CD8-positive, alpha-beta memory T cell (primary cell): ENCODE measurements at places on chromosomes 6 and 20. TPM values are rescaled to one million over a fixed set of nuclear protein-coding genes. Genes with fewer than 3 reads are reported as not detected.
A peak's percentile ranks its signal among the peaks of the same experiment; 100 is the strongest.

GRCh38 chr6:89122625-89123024 is 4.8 kb upstream of the SRSF12 start:
- no peaks in the 10 kb centered on the region for H3K4me1 ChIP-seq
- no peak overlapping the region for H3K4me3 ChIP-seq
- H3K27ac ChIP-seq = no peak overlapping the region
- no peaks in the 10 kb centered on the region for H3K36me3 ChIP-seq

DNA sequence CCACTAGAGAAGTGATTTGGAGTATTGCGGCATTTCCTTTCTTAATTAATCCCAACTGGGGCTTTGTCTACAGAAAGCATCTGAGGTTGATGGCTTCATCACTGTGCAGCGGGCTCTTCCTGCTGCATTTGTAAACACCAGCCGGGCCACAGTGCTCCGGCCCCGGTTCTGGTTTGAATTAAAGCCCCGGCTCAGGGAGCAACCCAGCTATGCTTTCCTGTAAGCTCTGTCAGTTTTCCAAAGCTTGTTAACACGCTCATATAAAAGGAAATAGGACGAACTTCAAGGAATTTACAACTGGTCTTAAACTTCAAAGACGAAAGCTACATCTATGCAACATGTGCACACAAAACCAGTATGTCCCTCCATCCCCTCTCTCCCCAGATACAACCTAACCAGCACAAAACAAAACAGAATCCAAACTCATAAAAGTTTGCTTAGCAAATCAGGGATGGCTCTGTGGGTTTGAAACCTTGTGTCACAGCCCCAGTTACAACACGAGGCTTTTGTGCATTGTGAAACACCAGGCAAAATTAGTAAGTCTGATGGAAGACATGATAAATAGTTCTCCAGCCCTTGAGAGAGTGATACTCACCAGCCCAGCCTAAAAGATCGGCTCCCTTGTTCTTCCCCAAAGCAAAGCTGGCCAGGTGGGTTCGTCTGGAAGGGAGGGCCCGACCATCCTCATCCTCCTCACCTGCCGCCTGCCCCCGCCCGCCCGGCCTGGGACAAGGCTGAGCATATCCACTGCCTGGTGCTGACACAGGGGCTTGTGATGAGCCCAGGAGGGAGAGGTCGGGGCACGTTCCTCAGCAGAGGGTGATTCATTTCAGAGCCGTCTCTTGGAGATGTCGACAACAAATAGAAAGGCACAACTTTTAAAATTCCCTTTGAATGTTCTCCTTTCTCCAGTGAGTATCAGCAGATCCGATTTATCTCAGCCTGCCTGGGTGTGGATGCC is 197.9 kb downstream of the TFAP2C start:
- no peak for DNase-seq
- no peak overlapping the region for H3K4me3 ChIP-seq
- no peak overlapping the region for H3K27ac ChIP-seq
- no peaks in the 10 kb centered on the region for H3K27me3 ChIP-seq
- no peaks in the 10 kb centered on the region for H3K4me1 ChIP-seq

Gene RAD21L1
- total RNA-seq = not detected

- no peaks in the 10 kb centered on the region for H3K4me1 ChIP-seq
- no peak overlapping the region for H3K4me3 ChIP-seq
- no peak overlapping the region for H3K27ac ChIP-seq
- H3K36me3 ChIP-seq = no peaks in the 10 kb centered on the region
- DNase-seq = no peak
Observed at GRCh38 chr6:1864496-1864895, 254.8 kb downstream of the FOXC1 start.

DNA sequence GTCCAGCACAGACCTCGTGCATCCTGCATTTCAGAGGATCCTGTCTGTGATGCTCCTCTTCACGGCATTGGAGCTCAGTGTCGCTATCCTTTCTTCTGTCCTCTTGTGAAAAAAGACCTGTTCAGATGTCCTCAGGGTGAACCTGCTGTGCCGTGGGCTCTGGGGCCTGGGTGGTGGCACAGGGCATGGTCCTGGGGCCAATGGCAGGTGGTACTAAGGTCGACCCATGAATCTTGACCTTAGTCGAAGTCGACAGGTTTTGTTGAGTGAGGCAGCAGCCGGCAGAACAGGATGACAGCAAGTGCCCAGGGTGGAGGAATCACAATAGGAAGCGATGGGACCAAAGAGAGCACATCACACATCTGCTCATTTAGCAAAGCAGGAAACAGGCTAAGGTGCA is 22.0 kb upstream of the MAS1L start:
- DNase-seq = no peak
- H3K27me3 ChIP-seq = no peaks in the 10 kb centered on the region
- no peak overlapping the region for H3K27ac ChIP-seq
- no peak overlapping the region for H3K4me3 ChIP-seq
- H3K36me3 ChIP-seq = no peaks in the 10 kb centered on the region
- no peaks in the 10 kb centered on the region for H3K4me1 ChIP-seq

GRCh38 chr6:65943051-65943450 is 236.0 kb upstream of the EYS start:
- H3K27ac ChIP-seq = no peak overlapping the region
- no peak for DNase-seq
- no peaks in the 10 kb centered on the region for H3K36me3 ChIP-seq
- no peaks in the 10 kb centered on the region for H3K27me3 ChIP-seq
- no peaks in the 10 kb centered on the region for H3K4me1 ChIP-seq

Gene METTL24
- not detected for total RNA-seq

Gene ZNF76
- total RNA-seq = 35.2 TPM

Gene MAP1LC3A
- 1.5 TPM for total RNA-seq

Gene CYP21A2
- 0.37 TPM for total RNA-seq

Gene CLVS2
- not detected for total RNA-seq

GRCh38 chr20:34150306-34151000 is 38.4 kb upstream of the EIF2S2 start:
- no peak for DNase-seq
- H3K27me3 ChIP-seq = no peaks in the 10 kb centered on the region

Gene TMEM244
- not detected for total RNA-seq

Gene SLC12A5
- total RNA-seq = not detected

- H3K4me3 ChIP-seq = no peak overlapping the region
- peaks cover 40% of the 10 kb centered on the region for H3K36me3 ChIP-seq
- no peaks in the 10 kb centered on the region for H3K4me1 ChIP-seq
Observed at GRCh38 chr6:7401075-7401474, 11.5 kb downstream of the RIOK1 start.

DNA sequence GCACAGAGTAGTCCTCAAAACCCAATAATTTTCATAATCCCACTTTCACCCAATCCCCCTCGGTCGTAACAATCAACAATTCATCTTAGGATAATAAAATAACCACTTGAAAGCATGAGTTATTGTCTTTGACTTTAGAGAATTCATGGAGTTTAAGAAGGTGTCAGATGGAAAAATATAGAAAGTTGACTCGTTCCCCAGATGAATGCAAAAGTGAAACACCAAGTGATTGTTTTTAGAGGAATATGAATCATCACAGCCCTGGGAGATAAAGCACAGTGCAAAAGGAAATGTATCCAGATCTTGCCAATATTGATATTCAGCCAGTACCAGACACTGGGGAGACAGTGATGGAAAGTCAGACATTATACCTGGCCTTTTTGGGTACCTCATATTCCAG is 860.5 kb downstream of the DHX35 start:
- no peak overlapping the region for H3K4me3 ChIP-seq
- H3K27me3 ChIP-seq = no peaks in the 10 kb centered on the region
- H3K27ac ChIP-seq = no peak overlapping the region
- H3K36me3 ChIP-seq = no peaks in the 10 kb centered on the region
- no peak for DNase-seq

DNA sequence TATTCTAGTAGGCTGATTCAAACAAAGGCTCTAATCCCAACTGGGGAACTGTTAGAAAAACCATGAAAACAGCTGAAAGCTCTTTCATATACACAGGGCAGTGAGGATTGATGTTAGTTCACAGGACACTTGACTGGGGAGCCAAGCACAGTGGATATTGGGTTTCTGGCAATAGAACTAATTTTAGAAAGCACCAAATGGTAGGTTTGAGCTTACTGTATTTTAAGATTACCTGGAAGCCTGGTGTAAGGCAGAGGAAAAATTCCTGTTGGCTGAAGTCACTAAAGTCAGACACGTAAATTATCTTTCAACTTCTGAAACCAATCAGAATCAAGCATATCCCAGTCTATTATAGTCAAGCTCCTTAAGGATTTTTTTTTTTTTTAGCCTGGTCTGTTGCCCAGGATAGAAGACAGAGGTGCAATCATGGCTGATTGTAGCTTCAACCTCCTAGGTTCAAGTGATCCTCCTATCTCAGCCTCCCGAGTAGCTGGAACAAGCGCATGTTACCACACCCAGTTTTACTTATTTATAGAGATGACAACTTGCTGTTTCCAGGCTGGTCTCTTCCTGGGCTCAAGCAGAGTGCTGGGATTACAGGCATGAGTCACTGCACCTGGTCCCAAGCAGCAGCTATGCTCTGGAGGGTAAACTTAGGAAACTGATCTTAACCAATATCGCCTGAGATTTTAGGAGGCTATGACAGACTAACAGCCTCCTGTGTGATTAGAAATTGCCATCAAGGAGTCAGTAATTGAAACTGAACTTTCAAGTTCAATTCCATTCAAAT is 32.5 kb upstream of the SYNCRIP start:
- no peak for DNase-seq
- H3K27me3 ChIP-seq = no peaks in the 10 kb centered on the region
- peaks cover 46% of the 10 kb centered on the region for H3K4me1 ChIP-seq
- peak overlapping the region; percentile 96 for H3K4me3 ChIP-seq
- no peaks in the 10 kb centered on the region for H3K36me3 ChIP-seq
